ENCODE measurements at places on chromosomes 12 and 14.

- DNase-seq, result peak; percentile 38
These were observed 300.0 kb downstream of the AEBP2 start for GRCh38 chr12:19739195-19739776.

GRCh38 chr14:103329401-103330347, 4.4 kb upstream of the EIF5 start:
- DNase-seq, result no peak

- no peak for DNase-seq
These were observed 504.3 kb downstream of the SLC16A7 start for GRCh38 chr12:60100160-60100559.

GRCh38 chr12:49990273-49990672, 17.5 kb downstream of the AQP6 start:
- no peak for DNase-seq

- DNase-seq, result no peak
These were observed 99.3 kb downstream of the SPTSSA start for GRCh38 chr14:34362641-34363251.

DNA sequence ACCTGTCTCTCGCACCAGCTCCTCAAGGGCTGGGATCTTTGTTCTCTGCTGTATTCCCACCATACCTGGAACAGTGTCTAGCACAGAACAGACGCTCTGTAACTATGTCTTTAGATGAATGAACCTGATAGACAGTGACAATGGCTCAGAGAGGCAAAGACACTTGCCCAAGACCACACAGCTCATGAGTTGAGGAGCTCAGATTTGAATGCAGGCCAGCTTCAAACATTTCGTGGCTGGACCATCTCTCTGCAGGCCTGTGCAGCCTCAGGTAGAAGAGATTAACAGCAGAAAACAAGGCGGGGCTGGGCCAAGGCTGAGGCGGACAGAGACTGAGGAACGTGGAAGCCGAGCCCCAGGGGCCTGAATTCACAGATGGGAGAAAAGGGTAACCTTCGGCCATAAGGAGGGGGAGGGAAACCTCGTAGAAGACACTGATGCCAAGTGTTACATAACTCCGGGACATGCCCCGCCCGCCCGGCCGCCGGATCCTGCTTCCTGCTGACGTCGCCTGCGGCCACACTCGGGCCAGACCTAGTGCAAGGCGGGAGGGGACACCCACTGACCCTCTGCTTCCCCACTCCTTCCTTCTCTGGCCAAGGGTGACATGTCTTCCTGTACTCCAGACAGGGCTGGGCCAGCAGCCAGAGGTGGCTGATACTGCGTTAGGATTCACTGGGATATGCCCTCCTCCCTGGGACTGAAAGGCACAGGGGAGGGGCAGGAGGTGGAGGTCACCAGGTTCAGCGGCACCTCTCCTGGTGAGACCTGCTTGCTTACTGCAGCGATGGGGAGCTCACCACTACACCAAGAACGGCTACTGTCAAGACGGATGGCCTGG, 86.8 kb downstream of the RFLNA start:
- no peak for DNase-seq

- no peak for DNase-seq
These were observed 28.8 kb downstream of the POLE start for GRCh38 chr12:132658149-132658894.

- no peak for DNase-seq
These were observed 50.3 kb downstream of the VRK1 start for GRCh38 chr14:96847451-96847850.

- peak; percentile 9 for DNase-seq
These were observed 77.8 kb downstream of the PDE6H start for GRCh38 chr12:15050659-15051058.

DNA sequence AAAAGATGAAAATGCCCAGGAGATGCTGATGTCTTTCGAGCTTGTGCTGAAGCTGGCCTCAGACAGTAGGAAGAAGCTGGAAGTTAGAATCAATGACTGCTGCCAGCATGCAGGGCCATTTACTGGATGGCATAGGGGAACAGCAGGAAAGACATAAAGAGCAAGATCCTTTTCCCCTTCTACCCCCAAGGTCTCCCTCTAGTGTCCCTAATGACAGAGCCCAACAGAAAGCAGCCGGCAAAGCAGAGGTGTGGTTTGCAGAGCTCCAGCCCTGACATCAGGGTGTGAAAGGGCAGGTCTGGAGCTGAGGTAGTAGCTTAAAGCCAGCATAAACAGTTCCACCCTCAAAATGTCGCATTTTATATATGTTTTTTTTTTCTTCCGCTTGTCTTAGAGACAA, 1560.7 kb upstream of the TMEM132C start:
- no peak for DNase-seq

DNA sequence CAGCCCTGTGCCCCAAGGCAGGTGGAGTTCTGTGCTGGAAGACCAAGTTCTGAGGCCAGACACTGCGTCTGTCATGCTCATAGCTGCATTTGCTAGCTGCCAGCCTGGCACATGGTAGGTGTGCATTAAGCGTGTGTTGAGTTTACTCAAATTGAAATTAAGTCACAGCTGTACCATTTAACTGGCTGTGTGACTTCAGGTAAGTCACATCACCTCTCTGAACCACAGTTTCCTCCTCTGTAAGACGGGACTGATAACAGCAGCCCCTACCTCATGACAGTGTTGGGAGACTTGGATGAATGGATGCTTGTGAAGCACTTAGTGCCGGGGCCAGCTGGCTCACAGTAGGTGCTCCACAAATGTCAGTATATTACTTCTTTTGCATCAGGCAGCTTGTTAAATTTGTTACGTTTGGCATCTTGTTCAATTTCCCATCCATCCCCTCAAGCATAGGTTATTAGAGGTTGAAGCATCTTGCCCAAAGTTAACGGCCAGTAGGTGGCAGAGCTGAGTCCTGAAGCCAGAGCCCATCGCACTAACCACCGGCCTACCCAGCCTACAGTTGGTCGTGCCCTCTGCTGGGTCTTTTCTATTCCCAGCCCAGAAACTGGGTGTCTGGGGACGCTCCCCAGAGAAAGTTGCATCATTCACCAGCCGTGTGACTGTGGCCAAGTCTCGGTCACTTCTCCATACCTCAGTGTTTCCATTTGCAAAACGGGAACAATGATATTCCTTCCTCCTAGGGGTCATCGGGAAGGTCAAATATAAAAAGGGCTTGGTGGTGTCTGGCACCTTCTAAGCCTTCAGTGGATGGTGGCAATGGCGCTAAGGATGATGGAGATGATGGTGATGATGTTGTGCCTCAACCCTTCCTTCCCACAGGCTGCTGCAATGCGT, 4.5 kb downstream of the DAO start:
- no peak for DNase-seq

GRCh38 chr12:57103856-57104255, 7.3 kb downstream of the STAT6 start:
- DNase-seq, result no peak

DNA sequence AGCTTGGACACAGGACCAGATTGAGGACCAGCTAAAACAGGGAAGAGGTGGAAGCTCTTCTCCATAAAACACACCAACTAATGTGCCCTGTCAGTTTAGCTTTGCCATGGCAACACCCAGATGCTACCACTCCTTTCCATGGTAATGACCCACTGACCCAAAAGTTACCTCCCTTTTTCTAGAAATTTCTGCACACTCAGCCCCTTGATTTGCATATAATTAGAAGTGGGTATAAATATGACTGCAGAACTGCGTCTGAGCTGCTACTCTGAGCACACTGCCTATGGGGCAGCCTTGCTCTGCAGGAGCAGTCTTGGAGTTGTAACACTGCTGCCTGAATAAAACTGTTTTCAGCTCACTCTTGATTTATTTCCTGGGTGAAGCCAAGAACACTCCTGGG, 3.2 kb upstream of the TDG start:
- DNase-seq, result no peak

DNA sequence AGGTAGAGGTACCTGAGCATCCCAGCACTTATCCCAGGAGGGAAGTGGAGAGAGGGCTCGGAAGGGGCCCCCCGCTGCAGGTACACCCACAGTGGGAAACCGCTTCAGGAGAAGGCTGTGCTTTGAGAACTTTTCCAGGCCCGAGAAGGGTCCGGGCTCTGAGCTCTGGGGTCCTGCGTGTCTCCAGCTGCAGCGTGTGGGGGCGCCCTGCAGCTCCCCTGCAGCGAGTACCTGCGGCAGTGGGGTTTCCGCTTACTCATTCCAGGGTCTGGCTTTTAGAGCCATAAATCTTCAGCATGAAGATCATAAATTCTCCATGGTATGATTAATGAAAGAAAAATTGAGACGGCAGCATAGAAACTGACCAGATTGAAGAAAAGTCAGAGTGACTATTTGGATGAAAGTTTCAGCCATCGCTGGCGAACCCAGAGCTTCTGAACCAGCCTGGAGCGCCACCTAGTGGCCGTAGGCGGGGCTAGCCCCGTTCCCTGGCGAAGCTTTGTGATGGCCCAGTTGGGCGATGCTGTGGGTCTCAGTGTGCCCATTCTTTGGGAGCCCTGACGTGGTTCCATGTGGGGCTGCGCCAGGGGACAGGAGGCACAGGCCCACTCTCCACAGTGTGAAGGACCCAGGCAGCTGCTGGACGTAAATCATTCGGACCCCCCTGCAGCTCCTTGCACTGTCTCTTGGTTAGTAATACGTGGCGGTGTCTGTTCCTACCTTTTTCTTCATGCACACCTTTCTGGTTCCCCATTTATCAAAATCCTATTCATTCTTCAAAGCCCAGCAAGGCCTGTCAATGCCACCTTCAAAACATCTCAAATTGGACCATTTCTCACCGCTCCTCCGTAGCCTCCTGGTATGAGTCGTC, 198.2 kb downstream of the TSPAN9 start:
- peak; percentile 32 for DNase-seq

- DNase-seq, result no peak
These were observed 1.8 kb downstream of the MYH6 start for GRCh38 chr14:23406244-23406643.

GRCh38 chr12:26790645-26790994, 42.4 kb downstream of the ITPR2 start:
- DNase-seq, result no peak

DNA sequence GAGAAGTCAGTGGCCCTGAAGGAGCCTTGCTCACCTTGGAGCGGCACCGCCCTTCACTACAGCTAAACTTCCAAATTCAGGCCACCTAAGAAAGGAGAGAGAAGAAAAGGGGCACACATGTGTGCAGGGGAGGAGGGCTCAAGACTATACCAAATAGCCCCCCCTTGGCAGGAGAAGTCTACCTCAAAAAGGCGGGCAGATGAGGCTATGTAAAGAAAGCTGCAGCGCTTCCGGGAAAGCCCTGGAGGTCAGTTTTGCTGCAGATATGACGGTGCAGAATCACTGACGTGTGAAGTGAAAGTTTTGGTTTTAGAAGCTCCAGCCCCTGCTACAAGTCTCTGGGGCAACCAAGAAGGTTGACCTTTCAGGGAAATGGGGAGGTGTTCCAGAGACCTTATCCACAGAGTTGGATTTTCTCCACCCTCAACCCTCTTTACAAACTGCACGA, 48.2 kb upstream of the PNMA1 start:
- no peak for DNase-seq

DNA sequence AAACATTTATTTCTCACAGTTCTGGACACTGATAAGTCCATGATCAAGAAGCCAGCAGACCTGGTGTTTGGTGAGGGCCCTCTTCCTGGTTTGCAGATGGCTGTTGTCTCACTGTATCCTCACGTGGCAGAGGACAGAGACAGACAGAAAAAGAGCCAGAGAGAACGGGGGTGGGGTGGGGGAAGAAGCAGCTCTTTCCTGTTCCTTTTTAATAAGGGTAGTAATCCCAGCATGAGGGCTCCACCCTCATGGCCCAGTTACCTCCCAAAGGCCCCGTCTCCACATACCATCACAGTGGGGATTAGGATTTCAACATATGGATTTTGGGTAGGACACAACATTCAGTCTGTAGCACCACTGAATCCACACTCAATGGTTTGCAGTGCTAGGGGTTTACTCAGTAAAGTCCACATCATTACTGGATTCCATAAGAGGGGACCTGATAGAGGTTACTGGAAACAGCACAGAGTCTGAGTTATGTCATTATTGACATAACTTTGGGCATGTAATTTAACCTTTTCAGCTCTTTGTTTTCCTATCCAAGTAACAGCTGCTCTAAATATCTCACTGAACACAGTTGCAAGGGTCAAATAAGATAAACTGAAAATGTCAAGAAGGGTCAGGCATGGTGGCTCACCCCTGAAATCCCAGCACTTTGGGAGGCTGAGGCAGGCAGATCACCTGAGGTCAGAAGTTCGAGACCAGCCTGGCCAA, 53.2 kb downstream of the RPAP3 start:
- no peak for DNase-seq

DNA sequence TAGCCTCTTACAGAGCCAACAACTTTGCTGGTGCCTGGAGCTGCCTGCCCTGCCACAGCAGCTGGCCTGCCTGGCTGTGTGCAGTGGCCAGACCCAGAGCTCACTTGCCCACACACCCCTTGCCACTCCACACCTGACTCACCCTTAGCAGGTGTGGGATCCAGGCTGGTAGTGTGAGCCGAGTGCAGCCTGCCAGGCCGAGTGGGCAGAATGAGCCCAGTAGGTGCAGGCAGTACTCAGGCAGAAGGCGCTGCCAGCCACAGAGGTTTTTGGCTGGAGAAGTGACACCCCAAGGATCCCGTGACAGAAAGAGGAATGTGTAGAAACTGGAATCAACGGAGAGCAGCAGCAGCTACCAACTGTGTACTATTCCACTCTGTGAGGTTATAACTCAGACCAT, 29.8 kb upstream of the PYGL start:
- no peak for DNase-seq

- DNase-seq, result no peak
These were observed 34.2 kb upstream of the KRR1 start for GRCh38 chr12:75545636-75546035.

GRCh38 chr14:69643430-69644200, 32.2 kb downstream of the SUSD6 start:
- DNase-seq, result no peak

GRCh38 chr12:102568276-102568675, 87.9 kb upstream of the IGF1 start:
- DNase-seq, result no peak

Measured in non-pigmented ciliary epithelial cell (primary cell).